Stimulated activated naive CD8-positive, alpha-beta T cell treated with anti-CD3 and anti-CD28 coated beads, Interleukin-15, Interleukin-2, amounts not matched to agents 100 U/mL and 50 U/mL, for 24 hours (primary cell): ENCODE measurements at places on chromosomes 5 and 9.

DNA sequence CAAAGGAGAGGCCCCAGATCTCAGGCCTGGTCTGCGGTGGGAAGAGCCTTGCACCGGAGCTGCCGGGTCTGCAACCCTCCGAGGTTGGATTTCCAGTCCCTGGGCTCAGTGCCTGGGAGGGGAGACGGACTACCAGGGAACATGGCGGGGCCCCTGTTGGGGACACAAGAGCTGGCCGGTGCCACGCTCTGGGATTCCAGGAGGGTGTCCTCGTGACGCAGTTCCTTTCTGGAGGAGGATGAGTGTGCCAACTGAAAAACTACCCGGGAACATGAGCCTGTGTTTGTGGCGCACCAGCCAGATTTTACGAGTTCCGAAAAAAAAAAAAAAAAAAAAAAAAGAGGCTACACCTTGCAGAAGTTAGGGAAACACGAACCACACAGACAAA is 9.0 kb downstream of the NRARP start:
- DNase-seq = no peak

DNA sequence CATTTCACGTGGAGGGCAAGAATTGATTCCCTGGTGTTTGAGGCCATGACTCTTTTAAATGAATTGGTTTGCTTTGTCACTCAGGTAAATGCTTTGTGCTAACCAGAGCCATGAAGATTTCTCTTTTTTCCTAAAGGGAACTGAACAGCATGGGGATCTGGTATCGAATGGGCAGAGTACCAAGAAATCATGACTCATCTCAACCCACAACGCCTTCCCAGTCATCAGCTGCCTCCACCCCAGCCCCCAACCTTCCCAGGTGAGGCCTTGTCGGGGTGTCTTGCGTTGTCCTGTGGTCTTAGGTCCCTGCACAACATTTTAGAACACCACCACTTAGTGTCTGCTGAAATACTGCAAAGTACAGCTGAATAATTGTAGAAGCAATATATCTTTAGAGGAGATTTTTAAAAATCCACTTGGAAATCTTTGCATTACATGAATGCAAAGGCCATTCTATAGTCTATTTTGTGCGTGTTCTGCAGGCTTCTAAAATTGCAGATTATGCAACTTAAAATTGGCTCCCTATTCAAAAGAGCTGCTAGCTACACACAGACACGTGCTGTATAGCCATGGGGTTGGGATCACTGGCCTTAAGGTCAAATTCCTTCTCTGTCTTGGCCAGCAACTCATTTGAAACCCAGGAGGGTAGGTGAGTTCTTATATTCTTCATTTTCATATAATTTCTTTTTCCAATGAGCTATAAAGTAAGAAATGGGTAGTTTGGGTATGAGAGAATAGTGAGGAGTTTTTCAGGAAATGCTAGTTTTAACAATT is 69.0 kb downstream of the MVB12B start:
- DNase-seq = peak; percentile 33

DNA sequence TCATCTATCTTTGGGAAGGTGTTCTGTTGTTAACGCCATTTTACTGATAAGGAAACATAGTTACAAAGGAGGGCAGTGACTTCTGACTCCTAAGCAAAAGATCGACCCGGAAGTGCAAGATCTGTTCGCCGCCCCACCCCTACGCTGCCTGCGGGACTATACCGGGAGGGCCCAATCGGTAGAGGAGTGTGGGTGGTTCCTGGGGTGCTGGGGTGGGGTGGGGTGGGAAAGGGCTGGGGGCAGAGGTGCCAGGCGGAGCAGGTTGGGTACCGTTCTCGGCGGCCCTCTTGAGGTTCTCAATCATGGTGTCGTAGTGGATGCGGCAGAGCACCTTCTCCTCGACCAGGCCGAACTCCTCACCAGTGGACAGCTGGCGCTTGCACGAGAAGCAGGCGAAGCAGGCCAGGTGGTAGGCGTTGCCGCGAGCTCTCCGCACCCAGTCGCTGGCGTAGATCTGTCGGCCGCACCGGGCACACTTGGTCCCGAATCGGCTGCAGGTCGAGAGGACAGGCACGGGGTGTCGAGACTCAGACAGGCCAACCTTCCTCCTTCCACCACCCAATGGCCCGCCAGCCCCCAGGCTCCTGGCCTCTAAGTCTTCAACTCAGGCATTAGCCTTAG is 11.8 kb downstream of the LHX6 start:
- no peak for DNase-seq

DNA sequence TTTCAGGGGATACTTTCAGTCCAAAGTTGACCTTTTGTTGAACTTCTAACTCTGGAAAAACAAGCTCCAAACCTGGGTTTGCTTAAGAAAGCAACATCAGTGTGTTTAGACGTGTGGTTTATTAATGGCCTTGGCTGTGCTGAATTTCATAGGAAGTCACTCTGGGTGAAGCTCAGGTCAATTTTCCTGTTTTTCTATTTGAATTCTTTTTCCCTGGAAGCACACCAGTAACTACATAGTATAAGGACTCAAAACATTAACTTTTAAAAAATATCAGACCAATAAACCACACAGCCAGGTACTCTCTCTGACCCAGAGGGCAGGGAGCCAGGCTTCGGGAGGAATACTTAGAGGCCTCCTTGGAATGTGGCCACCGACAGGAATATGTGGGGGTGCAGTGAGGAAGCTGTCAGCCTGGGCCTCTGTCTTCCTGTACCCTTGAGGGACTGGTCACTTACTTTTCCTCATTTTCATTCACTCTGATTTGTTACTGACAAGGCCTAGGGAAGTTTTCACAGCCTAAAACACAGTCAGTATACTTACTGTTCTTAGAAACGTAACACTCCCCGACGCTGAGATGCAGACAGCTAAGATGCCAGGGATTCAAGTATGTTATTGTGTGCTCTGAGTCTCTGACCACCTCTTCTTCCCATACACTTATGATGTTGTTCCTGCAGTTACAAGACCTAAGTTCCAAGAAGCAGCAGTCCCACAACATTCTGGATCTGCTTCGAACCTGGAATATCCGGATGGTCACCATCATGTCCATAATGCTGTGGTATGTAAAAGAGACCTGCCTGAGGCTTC is 18.9 kb downstream of the SLC22A5 start:
- no peak for DNase-seq

- no peak for DNase-seq
Measured at GRCh38 chr9:133845440-133845839, 107.3 kb upstream of the SARDH start.
